T1000 (cell line): ENCODE measurements at places on chromosomes 5 and 9.

DNA sequence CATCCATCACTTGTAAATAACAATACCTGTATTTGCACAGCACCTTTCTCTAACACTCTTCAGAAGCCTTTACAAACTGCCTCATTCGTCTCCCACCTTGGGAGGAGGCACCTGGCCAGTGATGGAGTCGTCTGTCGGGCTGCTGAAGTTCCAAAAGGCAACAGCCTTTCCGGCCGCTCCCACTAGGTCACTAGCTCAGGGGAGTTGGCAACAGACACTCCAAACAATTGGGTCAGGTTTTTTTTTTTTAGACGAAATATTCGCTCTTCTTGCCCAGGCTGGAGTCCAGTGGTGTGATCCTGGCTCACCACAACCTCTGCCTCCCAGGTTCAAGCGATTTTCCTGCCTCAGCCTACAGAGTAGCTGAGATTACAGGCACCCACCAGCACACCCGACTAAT lies 4.0 kb downstream of the DAP start:
- DNase-seq: no peak

GRCh38 chr5:169356181-169356580 lies 55.2 kb upstream of the SLIT3 start:
- DNase-seq: no peak

GRCh38 chr5:20618340-20618739 lies 630.3 kb upstream of the CDH18 start:
- DNase-seq: no peak

DNA sequence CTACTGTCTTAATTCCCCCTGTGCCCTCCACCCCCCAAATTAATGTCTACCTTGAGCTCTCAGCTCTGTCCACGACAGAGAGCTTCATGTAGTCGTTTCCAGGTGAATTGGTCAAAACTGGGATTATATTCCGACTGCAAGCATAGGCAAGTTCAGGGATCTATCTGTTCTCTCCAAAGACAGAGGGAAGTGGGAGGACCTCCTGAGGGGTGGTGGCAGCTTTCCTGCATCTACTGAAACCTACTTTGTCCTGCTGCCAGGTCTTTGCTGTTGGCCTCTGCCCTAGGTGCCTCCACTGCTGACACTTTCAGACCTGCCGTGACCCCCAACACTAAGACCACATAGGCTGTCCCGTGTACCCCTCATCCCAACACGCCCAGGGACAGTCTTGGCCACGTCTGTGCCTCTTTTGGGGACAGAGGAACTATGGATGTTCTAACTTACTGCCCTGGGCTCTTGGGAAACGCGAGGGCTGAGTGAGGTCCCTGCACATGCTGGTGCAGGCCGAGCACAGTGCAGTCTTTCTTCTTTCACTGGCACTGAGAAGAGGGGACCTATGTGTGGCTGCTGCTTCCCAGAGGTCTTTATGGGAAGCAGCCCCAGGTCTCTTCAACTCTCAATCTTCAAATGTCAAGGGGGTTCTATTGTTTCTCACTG lies 125.6 kb downstream of the NTRK2 start:
- DNase-seq: no peak

DNA sequence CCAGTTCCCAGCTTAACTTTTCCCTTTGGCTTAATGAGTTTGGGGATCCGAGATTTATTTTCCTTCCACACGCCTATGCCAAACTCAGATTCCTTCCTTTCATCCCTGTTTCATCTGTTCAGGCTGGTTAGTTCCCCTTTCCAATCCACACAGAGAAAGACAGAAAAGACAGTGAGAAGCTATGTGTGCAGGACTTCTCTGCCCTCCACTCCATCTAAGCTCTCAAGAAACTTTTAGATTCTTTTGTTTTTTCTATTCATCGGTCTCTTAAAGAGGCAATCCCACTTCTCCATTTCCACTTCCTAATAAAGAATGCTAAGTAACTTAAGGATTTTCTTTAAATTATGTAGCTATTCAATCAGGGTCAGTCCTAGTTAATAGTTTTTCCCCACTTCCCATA lies 11.2 kb downstream of the ITGA1 start:
- no peak for DNase-seq

- DNase-seq: peak; percentile 66
These were observed 182.5 kb downstream of the NTRK2 start for GRCh38 chr9:84851935-84852585.

- DNase-seq: no peak
These were observed 259.9 kb upstream of the TARS1 start for GRCh38 chr5:33180900-33181299.

GRCh38 chr5:178199581-178200434 lies 4.5 kb upstream of the HNRNPAB start:
- no peak for DNase-seq

- no peak for DNase-seq
These were observed 220.0 kb downstream of the SLC12A2 start for GRCh38 chr5:128303593-128303992.

- DNase-seq: no peak
These were observed 2.0 kb upstream of the TRIM14 start for GRCh38 chr9:98121058-98121457.

DNA sequence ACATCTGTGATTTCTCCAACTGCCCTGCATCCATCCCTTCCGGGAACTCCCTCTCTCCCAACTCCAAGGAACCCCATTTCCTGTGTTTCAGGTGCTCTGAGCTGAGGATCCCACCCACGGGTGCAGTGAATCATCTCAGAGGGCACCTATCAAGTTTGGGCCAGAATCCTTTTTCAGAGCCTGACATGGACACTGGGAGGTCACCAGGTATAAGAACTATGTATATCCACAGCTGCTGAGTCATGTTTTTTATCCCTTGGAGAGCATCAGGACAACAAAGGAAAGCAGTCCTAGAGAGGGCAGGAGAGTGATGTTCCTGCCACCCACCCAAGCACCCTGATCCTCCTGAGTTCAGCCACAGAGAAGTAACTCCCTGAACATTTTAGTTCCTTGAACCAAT lies 3.8 kb downstream of the MED27 start:
- DNase-seq: no peak

GRCh38 chr9:94949370-94949769 lies 222.9 kb downstream of the AOPEP start:
- no peak for DNase-seq

DNA sequence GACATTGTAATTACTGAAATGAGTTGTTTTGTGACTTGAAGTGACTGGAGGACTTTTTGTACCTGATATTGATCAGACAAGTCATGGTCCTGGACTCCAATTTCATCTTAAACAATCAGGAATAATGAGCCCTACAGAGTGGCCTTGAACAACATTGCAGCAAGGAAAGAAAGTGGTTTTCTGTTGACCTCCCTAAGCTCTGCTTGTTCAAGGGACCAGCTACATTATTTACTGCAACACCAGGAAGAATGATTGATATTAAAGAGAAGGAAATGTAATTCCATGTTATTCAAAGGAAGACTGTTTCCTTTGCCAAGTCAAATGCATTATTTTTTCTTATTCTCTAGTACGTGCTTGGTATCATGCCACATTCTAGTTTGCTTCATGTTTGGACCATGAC lies 22.6 kb downstream of the ENTREP1 start:
- no peak for DNase-seq

- no peak for DNase-seq
These were observed 14.4 kb upstream of the PAIP1 start for GRCh38 chr5:43571237-43571636.

DNA sequence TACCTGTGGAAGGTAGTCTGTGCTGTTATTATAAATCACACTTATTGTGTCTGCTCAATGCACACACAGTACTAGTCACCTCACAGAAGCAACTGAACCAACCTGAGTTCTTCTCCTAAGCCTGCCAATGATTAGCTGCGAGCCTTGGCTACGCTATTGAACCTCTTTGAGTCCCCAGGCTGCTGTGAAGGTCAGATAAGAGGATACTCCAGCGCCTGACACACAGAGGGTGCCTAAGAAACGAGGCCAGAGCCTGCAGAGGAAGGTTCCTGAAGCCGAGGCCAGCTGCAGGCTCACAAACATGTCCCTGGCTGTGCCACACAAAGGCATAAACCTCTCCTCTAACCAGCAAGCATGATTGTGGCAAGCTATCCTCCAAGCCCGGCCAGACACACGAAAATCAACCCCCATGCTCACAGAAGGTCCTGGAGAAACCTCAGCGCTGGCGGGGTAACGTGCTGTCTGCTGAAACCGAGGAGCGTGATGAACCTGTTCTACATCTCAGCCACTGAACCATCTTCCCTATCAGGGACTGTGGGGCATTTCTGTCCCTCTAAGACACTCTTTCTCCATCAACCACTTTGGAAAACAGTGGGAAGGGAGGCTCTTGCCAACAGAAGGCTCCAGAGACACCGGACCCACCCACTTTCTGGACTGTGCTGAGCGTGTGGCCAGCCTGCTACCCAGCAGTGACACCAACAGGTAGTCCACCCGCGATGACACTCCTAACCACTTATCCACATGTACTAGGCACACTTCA lies 53.2 kb upstream of the SLC25A51 start:
- DNase-seq: no peak

GRCh38 chr5:149731617-149732323 lies 1.7 kb downstream of the PPARGC1B start:
- no peak for DNase-seq

DNA sequence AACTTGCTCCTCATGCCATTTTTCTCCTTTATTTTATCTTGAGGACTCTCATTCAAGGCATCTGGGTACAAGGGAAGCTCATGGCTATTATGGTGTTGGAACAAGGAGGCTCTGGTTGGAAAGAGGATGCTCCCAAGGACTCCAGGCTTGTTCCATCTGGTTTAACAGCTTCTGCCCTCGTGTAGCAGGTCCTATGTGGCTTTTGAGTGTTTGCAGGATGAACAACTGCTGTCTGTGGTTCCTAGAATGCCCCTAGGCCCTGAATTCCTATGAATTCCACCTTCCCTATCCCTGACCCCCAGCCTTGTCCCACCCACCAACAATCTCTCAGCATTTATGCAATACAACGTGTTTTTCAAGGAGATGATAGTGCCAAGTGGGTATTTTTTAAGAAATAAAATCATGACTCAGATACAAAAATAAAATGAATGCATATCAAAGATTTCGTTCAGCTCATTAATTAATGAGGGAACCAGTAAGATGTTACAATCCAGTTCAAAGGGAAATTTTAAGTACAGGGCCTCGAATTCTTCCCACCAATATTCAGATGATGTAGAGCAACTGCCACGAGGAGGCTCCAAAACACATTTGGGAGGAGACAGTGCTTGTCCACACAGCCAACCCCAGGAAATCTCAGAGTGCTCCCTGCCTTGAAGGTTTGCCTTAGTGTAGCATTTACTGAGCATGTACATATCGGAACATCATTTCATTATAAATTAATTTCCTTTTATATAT lies 182.0 kb downstream of the MUSK start:
- no peak for DNase-seq

DNA sequence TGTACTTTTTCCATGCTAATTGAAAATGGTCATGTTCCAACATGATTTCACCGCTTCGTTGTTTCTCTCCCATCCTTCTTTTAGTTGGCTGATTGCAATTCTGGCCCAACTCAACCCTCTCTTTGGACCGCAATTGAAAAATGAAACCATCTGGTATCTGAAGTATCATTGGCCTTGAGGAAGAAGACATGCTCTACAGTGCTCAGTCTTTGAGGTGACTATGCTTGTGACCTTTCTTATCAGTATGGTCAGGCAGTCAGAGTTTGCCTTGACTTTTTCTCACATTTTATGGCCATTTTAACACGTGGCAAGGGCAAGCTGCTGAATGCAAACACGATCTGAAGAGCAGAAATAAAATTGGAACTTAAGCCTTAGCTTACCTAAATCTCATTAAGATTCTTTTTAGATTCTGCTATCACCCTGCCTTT lies 36.0 kb upstream of the CREBRF start:
- no peak for DNase-seq

DNA sequence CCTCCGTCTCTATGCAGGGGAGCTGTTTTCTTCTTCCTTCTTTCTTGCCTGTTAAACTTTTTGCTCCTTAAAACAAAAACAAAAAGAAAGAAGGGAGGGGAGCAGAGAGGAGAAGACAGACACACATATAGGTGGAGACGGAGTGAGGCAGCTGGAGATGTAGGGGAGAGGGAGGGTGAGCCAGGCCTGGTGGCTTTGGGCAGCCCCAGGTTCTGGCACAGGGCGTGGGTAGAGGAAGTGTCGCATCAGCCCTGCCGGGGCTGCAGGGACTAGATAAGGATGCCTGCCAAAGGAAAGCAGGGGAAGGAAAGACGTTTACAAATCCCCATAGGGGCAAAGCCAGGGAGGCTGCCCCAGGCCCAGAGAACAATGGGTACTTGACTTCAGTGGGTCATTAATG lies 38.7 kb upstream of the PTGS1 start:
- no peak for DNase-seq

GRCh38 chr5:62650197-62650596 lies 71.6 kb downstream of the LRRC70 start:
- DNase-seq: no peak

DNA sequence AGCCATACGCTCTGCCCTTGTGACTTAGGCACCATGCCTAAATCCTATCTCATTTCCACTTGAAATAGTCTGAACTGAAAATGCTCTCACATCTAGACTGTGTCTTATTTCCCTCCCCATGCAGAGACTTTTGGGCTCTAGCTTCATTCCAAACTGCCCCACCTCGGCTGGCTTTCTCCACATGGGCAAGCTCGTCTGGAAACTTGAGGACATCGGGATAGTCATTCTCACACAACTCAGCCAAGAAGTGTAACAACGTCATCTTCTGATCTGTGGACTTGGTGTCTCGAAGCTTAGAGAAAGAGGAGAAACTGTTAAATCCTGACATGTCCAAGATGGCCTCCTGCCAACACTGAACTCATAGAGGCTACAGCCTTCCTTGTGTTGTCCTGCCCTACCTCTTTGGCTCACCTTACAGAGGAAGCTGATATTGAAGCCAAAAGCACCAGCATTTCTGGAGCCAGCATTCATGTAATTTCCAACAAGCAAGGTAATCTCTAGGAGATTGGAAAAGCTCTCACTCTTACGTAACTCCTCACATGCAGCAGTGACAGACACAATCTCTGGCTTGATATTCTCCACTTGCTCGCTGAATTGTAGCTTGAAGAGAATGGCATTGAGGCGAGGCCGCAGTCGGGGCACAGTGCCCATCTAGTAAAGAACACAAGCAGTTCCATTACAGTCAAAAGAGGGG lies 39.6 kb downstream of the PCDHGC5 start:
- DNase-seq: no peak
